Inflammatory macrophage treated with lipopolysaccharide for 1 hour (primary cell): ENCODE measurements at places on chromosomes 2 and 18.

- no peak for DNase-seq
Measured at GRCh38 chr2:239868556-239869181, 156.5 kb downstream of the NDUFA10 start.

- no peak for DNase-seq
Measured at GRCh38 chr2:195995499-195995898, 73.1 kb downstream of the DNAH7 start.

GRCh38 chr18:46294318-46294717 lies 190.1 kb downstream of the HAUS1 start:
- DNase-seq: no peak

DNA sequence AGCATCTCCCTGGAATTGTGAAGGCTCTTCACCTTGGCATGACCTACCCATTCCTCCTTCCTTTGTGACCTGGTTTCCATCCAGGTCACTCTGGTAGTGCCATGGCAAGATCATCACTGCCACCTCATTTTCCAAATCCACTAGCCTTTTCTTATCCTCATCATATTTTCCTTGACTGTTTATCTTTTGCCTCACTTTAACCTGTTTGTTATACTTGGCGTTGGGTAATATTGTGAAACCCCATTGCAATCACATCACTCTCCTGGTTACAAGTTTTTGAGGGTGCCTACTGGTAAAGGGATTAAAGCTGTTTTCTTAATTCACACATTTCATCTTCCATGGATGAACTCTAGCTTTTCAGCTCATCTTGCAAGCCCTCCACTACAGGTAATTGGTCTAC lies 39.1 kb upstream of the IGFBP2 start:
- no peak for DNase-seq

GRCh38 chr2:203535078-203535783 lies at the start of gene RAPH1:
Gene RAPH1, minus strand, starts transcription at chr2:203535301. Its CDS starts 39,948 bp downstream, at chr2:203495353.
- DNase-seq: peak; percentile 91

GRCh38 chr2:28088970-28089369 lies 198.4 kb downstream of the BABAM2 start:
- DNase-seq: no peak

- DNase-seq: no peak
Measured at GRCh38 chr2:242046206-242046826, 176.8 kb downstream of the RTP5 start.

- DNase-seq: peak; percentile 95
Measured at GRCh38 chr2:113126845-113127645, at the start of gene IL1RN. Gene IL1RN, plus strand, starts transcription at chr2:113127598. Its CDS starts 27 bp downstream, at chr2:113127625.

DNA sequence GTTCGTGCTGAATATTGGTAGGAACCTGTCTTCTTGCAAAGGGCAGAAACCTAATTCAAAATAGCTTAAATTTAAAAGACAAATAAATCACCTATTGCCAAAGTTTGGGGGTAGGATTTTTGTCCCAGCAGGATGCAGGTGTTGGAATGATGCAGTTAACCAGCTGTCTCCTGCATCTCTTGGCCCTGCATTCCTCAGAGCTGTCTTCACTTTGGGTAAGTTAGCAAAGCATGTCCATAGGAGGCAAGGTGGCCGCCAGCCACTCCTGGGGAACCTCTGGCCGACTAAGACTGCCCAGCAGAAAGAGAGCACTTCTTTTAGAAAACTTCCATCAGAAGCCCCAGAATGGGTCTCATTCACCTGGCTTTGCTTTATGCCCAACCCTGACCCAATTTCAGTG lies 20.5 kb upstream of the NYAP2 start:
- DNase-seq: no peak

DNA sequence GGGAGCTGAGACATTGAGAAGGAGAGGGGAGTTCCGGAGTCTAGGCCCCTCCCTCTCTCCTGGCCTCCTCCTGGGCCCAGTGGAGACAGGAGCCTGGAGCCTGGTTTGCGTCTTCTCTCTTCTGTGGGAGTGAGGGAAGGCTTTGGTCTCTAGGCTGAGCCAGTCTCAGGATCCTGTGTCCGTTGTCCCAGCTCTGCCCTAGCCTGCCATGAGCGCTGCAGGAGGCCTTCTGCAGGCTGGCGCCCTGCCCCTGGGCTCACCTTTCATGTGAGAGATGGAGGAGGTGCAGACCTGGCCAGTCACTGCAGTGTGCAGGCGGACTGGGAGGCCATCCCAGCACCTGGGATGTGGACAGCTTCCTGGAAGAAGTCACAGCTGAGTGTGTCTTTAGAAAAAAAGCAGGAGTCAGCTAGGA lies 8.7 kb downstream of the IMPA2 start:
- no peak for DNase-seq

DNA sequence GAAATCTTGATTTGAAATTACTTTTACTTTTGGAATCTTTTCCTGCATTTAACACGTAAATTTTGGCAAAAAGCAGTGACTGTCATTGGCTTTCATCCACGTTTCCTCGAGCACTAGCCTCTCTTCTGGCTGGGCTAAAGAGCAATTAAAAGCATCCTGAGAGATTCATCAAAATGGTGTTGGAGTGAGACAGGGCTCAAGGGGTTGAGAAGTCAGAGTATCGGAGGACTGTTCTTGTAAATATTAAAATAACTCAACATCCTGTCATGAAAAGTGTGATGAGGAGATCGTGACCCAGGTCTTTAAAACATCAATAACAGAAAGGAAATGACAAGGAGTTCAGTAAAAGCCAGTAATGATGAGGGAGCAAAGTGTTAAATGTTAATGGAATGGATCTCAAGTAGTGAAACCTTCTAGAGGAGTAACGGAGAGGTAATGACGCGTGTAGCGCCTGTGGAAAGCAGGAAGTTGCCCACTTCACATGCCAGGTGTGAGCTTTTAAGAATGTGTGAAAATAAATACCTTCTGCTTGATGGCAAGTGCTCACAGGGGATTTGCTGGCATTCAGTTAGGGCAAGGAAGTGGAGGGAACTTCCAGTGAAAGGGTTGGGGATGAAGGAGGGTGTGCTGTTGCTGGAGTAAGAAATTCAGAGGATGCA lies 754.4 kb downstream of the ADCYAP1 start:
- no peak for DNase-seq

- DNase-seq: no peak
Measured at GRCh38 chr2:149622343-149622742, 34.8 kb upstream of the MMADHC start.

DNA sequence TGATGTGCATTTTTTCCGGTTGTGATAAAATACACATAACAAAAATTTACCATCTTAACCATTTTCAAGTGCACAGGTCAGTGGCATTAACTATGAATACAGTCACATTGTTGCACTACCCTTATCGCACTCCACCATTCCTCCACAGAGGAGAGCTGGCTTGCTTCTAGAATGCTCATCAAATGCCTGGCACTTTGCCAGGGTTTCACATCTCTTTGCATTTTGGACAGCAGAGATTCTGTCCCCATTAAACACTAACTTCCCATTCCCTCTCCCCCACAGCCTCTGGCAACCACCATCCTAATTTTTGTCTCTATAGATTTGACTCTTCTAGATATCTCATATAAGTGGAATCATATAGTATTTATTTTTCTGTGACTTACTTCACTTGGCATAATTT lies 165.0 kb downstream of the ASB1 start:
- no peak for DNase-seq

- DNase-seq: no peak
Measured at GRCh38 chr18:54278615-54279014, 9.3 kb downstream of the POLI start.

GRCh38 chr18:57784034-57784800 lies 18.9 kb downstream of the ATP8B1 start:
- peak; percentile 40 for DNase-seq

DNA sequence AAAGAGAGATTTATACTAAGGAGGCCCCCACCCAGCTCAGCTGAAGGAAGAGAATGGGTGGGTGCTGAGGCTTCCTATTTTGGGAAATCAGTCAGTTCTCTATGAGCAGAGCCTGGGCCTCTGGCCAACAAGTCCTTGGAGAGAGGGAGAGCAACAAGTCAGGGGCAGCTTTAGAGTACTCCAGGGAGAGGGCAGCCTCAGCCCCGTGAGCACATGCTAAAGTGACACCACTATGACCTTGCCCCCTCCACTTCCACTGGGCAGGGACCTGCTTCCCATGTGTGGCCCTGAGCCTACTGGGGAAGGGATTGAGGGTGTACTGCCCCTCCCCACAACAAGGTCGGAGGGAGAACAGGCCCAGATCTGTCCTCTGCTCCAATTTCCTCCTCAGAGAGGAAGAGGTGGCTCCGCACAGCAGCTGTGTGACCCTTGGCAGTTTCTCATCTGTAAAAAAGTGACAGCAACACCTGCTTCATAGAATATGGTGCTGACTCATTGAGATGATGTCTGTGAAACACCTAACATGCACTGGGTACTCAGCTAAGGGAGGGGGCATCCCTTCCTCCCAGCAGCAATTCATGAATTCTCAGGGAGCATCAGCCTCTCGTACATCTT lies 72.9 kb downstream of the CLHC1 start:
- DNase-seq: no peak

GRCh38 chr2:180505203-180505602 lies 475.2 kb upstream of the UBE2E3 start:
- no peak for DNase-seq

DNA sequence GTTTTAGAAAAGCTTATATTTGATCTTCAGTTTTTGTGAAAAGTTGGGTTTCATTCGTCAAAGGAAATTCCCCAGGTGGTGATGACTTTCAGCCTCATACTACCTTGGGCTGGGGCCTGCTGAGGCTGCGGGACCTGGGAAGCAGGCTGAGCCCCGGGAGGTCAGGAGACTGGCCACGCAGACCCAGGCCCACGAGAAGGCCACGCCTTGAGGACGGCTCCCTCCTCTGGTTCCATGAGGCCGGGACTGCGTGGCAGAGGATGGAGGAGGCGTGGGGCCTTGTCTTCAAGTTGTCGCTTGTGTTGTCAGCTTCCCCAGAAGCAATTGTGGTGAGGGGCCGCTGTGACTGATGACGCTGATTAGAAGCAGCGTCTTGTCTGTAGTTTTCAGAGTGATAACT lies 11.8 kb downstream of the CNDP2 start:
- DNase-seq: no peak

DNA sequence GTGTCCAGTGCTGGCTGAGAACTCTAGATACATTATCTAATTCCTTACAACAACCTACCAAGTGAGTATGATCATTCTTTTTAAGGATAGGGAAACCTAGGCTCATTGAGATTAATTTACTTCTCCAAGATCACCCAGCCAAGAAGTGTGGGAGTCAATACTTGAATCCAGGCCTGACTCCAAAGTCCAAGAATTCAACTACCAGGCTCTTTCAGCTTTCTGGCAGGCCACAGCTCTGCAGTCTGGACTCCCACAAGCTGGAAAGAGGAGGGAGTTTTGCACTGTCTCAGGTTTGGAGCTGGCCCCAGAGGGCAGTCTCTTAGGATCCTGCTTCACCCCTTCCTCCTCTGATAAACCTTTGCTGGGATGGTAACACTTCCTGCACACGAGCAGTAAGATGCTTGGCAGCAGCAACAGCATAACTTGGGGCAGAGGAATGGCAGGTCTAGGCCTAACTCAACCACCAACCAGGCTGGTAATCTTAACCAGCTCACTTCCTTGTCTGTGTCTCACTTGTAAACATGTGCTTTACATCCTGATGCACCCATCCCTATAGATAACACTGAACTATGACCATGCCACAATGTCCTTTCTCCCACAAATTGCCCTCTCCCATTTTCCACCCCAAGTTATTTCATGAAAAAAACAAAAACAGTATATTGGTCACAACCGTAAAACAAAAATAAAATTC lies 111.1 kb upstream of the ACAA2 start:
- no peak for DNase-seq

GRCh38 chr2:15348636-15349035 lies 212.5 kb downstream of the NBAS start:
- DNase-seq: no peak

GRCh38 chr2:17627434-17627833 lies 86.9 kb downstream of the VSNL1 start:
- DNase-seq: no peak

- DNase-seq: peak; percentile 45
Measured at GRCh38 chr2:217790195-217790594, 212.6 kb downstream of the TNS1 start.

DNA sequence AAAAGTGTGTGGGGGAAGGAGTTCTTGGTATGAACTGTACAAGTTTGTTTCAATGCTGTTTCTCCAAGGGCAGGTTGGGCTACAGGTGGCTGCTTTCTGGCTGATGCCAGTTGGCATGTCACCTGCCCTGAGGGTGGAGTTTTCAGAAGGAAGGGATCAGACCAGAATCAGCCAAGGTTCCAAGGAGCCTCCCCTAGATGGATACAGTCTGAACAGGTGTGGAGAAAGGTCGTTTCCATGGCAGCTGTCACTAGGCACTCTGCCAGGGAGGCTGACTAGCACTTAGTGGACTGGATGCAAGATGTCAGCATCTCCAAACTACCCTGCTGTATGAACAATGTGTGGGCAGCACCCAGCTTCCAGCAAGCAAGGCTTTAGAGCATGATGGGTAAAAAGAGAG lies 444.4 kb upstream of the HNRNPA3 start:
- no peak for DNase-seq

DNA sequence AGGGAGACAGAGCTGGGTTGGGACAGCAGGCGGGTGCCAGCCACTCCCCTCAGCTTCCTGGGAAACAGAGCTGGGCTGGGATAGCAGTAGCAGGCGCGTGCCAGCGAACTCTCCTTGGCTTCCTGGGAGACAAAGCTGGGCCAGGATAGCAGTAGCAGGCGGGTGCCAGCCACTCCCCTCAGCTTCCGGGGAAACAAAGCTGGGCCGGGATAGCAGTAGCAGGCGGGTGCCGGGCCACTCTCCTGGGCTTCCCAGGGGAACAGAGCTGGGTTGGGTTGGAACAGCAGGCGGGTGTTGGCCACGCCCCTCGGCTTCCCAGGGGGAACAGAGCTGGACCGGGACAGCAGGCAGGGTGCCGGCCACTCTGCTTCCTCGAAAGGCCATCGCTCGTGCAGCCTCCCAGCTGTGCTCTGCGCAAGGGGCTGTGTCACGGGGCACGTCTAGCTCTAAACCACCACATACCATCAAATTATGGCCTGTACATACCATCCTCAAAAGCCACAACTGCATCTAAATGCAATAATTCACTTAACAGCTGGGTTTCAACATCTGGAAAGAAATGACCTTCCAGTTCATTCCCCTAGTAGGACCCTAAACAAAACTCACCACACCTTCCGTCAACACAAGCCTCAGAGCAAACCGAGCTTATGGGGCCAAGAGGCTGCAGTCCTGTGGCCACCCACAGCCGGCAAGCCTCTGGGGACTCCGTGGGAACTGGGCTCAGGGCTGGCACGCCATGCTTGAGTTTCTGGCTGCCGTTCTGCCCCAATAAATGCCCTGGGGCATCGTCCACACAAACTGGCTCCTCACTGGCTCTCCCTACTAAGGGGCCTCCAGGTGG lies 228.3 kb downstream of the TWIST2 start:
- no peak for DNase-seq

- no peak for DNase-seq
Measured at GRCh38 chr18:25052511-25052921, 299.4 kb downstream of the ZNF521 start.
